ENCODE measurements at places on chromosomes 11 and 22.
A peak's percentile ranks its signal among the peaks of the same experiment; 100 is the strongest.

GRCh38 chr11:44797886-44798606, 71.3 kb downstream of the TSPAN18 start:
- DNase-seq: no peak

DNA sequence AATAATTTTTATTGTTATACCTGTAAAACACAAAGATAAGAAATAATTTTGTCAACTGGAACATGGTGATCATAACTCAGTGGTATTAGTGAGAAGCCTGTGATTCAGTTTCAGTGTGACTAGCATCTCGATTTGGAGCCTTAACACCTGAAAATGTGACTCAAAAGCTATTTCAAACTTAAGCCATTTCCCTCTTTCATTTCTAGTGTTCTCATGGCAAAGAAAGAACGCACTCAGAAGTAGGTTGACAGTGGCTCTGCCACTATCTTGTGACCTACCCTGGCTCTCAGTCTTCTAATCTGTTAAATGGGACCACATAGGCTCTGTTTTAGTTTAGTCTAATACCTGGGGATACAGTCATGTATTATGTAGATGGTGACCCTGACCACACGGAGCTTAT, 62.7 kb downstream of the ISX start:
- no peak for DNase-seq

DNA sequence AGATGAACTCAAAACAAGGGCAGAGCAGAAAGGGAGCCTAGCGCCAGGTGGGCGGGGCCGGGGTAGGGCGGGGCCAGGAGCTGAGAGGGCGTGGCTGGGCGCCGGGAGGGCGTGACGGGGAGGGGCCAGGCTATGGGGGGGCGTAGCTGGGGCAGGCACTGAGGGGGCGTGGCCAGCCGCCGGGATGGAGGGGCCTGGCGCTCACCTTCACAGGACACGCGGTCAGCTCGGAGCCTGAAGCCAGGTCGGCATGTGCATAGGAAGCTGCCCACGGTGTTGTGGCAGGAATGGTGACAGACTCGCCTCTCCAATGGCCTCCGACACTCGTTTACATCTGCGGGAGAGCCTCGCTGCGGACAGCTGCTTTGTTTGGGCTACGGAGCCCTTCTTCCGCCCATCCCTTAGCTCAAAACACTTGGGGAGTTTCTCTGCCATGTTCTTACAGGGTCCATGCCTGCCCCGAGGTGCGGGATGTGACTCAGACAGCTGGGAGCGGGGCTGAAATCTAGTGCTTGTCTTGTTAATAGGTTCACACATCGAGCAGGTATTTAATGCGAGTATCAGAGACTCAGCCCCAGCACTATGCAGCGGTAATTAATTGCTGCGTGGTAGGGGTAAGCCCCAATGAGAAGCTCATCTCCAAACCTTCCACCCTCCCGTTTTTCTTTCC, 13.4 kb downstream of the VWCE start:
- DNase-seq: no peak

DNA sequence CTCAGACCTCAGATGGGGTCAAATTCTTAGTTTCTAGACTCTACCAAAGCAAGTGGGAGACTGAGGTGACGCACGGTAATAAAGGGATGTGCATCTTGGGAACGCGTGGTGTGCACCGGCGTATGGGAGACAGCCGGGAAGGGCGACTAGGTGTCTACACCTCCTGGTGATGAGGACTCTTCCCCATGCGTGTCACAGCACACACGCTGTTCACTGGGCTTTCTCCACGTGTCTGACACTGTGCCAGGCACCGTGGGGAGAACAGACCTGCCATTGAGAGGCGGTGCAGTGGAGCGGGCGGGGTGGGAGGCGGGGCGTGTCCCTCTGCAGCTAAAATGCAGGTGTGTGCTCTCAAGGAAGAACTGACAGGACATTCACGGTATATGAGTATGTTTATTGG, 5.3 kb downstream of the FXYD6 start:
- DNase-seq: no peak

DNA sequence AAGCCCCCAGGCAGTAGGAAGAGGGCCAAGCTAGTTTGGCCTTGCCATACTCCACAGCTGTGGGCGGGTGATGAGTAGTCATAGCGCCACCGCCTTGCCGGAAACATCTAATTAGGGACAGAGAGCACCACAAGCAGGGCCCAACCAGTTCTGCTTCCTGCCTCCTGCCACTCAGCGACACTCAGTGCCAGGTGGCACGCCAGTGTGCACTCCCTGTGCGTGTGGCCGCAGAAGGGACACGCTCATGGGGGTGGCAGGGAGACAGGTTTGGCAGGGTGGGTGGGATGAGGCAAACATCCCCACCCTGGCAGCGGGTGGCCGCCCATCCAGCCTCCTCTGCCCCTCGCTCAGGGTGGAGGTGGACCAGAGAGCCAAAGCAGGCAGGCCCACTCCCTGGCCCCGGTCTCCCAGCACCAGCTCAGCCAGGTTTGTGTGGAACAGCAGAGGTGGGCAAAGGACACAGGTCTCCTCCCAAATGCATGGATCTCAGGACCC, 4.9 kb downstream of the OVOL1 start:
- peak; percentile 31 for DNase-seq

GRCh38 chr11:3958281-3958680, 102.8 kb downstream of the STIM1 start:
- DNase-seq: peak; percentile 31

DNA sequence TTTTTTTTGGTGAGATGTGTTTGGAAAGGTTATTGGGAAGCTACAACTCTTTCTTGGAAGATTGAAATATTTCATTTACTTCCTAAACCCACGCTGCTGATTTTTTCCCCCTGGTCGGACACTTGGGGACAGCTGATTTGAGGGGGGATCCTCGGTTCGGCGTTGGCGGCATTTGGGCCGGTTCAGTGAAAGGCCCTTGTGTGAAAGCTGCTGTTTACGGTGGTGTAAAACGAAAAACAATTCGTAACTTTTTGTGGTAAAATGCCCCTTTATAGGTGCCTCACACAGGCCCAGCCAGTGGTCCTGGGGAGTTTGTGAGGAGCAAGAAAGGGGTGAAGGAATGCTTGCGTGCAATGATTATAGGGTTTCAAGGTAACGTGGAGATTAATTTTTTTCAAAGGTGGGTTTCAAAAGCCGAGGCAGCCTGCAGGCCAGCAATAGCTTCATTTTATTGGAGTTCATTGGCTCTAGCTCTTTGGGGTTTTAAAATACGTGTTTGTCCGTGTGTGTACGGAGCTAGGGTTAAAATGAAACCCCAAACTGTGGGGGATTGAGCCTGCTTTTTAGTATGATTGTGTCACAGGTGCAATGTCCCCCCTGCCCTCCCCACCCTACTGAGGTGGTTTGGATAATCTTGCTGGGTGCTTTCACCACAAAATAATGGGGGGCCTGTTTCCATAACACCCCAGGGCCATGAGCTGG, 77.2 kb upstream of the PPARA start:
- DNase-seq: no peak

- peak; percentile 16 for DNase-seq
These were observed 4.2 kb upstream of the OR52J3 start for GRCh38 chr11:5042091-5042490.

DNA sequence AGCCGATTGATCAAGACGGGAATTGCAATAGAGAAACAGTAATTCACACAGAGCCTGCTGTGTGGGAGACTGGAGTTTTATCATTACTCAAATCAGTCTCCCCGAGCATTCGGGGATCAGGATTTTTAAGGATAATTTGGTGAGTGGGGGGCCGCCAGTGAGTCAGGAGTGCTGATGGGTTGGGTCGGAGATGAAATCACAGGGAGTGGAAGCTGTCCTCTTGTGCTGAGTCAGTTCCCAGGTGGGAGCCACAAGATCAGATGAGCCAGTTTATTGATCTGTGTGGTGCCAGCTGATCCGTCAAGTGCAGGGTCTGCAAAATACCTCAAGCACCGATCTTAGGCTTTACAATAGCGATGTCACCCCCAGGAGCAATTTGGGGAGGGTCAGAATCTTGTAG, 15.5 kb downstream of the MTFP1 start:
- no peak for DNase-seq

DNA sequence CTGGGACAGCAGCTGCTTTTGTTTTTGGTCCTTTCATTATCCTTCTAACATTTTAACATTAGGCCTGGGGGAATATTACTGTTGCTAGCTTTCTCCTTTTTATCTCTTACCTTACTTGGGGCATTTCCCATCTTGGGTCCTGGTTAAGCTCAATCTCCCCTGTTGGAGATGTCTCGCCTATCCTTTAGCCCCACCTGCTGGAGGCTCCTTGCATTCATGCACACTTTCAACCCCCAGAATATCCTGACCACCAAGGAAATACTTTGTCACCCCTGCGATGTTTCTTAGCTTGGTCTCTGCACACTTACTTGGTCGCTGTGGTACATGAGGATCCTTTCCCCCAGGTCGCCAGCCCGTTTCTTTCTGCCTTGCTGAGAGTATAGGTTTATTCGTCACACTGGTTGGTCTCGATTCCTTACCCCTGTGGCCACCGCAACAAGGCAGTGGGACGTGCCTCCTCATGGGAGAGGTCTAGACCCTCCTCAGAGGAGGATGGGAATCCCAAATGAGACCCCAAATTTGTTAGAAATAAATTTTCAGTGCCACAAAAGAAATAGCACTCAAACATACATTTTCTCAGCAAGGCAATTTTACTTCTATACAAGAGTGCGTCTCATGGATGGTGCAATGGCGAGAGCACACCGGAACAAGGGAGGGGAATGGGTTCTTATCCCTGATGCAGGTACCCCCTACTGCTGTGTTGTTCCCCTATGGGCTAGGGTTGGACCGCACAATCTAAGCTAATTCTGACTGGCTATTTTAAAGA, 5.4 kb upstream of the TXN2 start:
- peak; percentile 44 for DNase-seq

- no peak for DNase-seq
These were observed 13.4 kb downstream of the NFAM1 start for GRCh38 chr22:42418811-42419242.

DNA sequence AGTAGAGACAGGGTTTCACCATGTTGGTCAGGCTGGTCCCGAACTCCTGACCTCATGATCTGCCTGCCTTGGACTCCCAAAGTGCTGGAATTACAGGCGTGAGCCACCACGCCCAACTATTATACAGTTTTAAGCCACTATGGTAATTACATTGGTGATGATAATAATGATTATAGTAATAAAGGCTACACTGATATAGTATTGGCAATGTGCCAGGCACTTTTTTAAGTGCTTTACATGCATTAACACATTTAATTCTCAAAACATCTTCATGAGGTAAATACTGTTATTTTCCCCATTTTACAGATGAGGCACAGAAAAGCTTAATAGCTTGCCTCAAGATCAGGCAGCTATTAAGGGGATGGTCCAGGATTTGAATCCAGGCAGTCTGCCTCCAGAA, 222.5 kb downstream of the SOX6 start:
- no peak for DNase-seq

- DNase-seq: peak; percentile 88
These were observed 45.9 kb upstream of the SYT7 start for GRCh38 chr11:61626580-61627380.

- DNase-seq: peak; percentile 24
These were observed 241.8 kb upstream of the ARHGAP42 start for GRCh38 chr11:100445231-100445735.

DNA sequence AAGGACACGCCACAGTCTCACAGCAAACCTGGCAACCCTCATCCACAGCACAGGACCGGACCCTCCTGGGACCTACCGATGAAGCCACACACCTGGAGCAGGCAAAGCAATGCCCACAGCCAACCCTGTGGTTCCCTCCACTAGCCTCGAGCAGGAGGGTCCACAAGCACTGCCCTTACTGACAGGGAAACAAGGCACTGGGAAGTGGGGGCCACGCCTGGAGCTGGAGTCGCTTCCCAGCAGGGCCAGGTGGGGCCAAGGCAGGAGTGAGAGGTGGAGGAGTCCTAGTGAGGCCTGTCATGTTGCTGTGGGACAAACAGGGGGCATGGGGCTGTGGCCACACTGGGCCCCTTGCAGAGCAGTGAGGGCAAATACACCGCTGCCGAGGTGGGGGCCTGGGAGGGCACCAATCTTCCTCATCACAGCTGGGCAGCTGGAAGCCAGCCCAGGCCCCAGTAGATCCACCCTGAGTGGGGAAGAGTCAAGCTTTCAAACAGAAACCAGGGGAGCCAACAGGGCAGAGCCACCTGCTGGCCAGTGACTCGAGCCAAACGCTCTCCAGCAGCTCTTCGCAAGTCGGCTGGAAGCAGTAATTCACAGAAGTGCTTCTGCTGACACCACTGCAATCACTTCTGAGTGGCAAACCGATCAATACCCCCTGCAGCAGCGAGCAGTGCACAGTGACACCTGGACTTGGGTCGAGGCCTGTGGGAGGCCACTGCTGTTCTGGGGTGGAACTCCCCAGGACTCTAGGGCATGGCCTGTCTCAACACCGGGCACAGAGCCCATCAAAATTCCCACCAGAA, 13.7 kb downstream of the SULT4A1 start:
- DNase-seq: peak; percentile 36

GRCh38 chr22:39938509-39939111, 21.6 kb upstream of the TMA7B start:
- no peak for DNase-seq

DNA sequence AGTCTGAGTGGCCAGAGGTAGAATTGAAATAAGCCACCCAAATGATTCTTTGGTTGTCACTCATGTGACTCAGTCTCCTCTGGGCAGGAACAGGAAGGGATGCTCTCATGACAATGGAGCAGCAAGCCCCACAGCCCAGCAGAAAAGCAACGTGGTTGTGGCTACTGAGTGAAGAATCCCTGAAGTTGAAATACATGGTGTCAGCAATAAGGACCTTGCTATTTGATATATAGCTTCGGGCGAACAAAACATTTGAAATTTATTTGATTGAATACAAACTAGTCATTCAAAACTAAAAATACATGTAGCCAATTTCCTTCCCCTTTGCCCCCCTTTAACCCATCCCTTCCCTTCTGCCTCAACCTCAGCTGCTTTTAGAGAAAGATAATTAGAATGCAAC, 14.5 kb upstream of the DTX4 start:
- peak; percentile 4 for DNase-seq

GRCh38 chr11:131909426-131910177, 539.2 kb downstream of the NTM start:
- no peak for DNase-seq

DNA sequence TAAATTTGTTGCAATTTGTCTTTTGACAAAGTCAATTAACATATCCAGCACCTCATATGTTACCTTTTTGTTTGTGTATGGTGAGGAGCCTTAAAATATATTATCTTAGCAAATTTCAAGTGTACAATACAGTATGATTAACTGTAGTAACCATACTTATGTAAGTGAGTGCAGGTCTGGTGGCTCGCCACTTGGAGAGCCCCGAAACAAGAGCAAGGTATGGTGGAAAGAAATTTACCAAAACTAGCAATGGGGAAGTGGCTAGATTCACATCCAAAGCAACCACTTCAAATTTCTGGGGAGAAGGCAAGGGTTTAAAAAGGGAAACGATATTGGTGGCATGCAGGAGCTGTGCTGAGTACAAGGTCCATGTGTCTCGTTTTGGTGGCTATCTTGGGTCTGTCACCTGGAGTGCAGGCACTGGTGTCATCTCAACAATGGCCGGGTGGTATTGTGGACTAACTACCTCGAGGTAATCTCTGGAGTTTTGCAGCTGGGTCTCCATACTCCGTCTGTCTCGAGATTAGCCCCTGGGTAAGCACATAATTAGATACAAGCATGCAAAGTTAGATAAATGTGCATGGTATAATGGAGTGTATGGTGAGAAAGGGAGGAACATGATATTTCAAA, 8.2 kb upstream of the FNBP4 start:
- DNase-seq: no peak

Measured in kidney tubule cell (primary cell).